ENCODE measurements at places on chromosomes 1 and 21. TPM values are rescaled to one million over a fixed set of nuclear protein-coding genes. Genes with fewer than 3 reads are reported as not detected.

DNA sequence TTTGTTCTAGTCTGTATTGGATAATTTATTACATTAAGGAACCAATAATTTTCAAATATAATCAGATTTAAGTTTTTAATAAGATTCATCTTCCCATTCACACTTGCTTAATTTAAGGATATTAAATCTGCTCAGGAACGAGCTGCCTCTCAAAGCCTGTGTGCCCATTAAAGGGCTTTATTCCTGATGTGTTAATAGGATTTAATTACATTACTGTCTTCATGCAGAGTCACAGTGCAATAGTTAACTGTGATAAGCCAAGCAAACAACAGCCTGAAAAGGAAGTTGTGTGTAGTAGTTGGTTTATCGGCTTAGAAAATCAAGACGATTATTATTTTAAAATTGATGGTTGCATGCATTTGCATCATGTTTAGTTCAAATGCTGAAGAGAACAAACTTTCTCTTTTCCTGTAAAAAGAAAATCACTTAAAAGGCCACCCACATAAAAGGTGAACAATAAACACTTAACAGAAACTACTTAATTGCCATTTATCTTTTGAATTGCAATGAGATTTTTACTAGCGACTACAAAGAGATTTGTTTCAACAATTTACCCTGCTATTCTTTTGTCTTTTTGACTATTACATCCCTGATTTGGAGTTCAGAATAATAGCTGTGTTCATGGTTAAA lies 174.6 kb downstream of the RWDD3 start:
- DNase-seq, result no peak
- no peaks in the 10 kb centered on the region for H3K36me3 ChIP-seq
- H3K4me3 ChIP-seq, result no peak overlapping the region
- H3K27me3 ChIP-seq, result no peaks in the 10 kb centered on the region
- H3K4me1 ChIP-seq, result no peaks in the 10 kb centered on the region
- no peak overlapping the region for H3K27ac ChIP-seq

LIN28A gene
- not detected for polyA plus RNA-seq

ASPM gene
- 0.75 TPM for polyA plus RNA-seq

DNA sequence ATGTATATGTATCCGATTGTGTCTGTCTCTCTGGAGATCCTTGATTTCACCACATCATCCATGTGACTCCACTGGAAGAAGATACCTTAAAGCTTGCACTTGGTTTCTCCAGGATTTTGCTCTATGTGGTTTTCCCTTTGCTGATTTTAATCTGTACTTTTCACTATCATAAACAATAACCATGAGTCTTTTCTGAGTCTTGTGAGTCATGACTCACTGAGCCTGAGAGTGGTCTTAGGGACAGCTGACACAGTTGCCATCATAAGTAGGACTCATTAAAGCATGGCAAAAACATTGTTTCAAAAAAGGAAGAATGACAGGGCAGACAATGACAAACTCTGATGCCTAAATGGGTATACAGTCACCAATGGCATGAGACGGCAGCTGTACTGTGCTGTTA lies 226.2 kb downstream of the AKT3 start:
- no peak overlapping the region for H3K27ac ChIP-seq
- no peak overlapping the region for H3K4me3 ChIP-seq
- H3K27me3 ChIP-seq, result no peaks in the 10 kb centered on the region
- no peak for DNase-seq

COL11A1 gene
- polyA plus RNA-seq, result 5.2 TPM

DNA sequence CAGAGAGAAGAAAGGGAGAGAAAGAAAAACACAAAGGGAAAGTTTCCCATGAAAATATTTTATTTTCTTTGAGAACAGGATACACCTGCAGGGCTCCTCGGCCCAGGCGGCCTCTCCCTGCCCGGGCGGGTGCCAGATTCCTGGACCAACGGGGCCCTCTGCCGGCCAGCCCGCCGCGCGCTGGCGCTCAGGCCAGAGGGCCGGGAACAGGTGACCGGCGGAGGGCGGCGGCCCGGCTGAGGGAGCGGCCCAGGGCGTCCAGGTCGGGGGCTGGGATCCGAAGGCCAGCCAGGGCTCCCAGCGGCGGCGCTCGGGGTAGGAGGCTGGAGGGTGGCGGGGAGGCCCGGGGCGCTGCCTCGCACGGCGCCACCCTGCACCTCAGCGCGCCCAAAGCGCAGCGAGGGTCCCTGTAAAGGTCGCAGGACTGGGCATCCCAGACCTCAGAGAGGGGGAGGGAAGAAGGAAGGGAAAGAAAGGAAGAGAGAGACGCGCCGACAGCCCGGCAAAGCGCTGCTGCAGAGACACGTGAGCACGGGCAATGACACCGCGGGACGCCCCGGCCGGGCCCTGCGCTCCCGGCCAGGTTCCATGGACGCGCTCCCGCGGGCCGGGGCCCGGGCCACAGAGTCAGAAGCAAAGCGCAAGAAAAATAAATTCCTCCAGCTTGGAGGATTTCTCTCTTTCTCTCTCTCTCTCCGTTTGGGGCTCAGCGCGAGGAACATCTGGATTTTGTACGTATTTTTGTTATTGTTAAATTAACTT lies 927 bp downstream of the WNT9A start:
- peak; percentile 82 for DNase-seq
- peak overlapping the region; percentile 79 for H3K27ac ChIP-seq
- H3K4me3 ChIP-seq, result peak overlapping the region; percentile 67
- H3K27me3 ChIP-seq, result no peaks in the 10 kb centered on the region
- peaks cover 10% of the 10 kb centered on the region for H3K4me1 ChIP-seq
- no peaks in the 10 kb centered on the region for H3K36me3 ChIP-seq

DNA sequence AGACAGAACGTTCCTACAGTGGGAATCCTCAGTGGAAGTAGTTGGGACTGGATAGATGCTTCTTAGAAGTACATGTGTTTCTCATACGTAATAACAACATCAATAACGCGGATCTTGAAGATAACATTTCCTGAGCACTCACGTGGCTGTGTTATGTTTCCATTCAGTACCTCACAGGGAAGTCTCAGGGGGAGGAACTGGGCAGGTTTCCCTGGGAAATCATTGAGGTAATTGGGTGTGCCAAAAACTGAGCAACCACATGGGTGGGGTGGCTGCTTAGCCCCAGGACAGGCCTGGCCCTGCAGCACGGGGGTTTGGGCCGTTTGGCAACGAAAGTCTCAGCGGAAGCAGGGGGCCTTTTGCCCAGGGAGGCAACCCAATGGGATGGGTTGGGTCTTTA lies 133.8 kb downstream of the ZSCAN20 start:
- H3K27me3 ChIP-seq, result no peaks in the 10 kb centered on the region
- no peak overlapping the region for H3K4me3 ChIP-seq
- H3K27ac ChIP-seq, result no peak overlapping the region
- no peak for DNase-seq
- no peaks in the 10 kb centered on the region for H3K36me3 ChIP-seq
- H3K4me1 ChIP-seq, result no peaks in the 10 kb centered on the region

- H3K4me3 ChIP-seq, result no peak overlapping the region
- DNase-seq, result no peak
- H3K27ac ChIP-seq, result no peak overlapping the region
- H3K27me3 ChIP-seq, result no peaks in the 10 kb centered on the region
These were observed 59.8 kb upstream of the PPP2R5A start for GRCh38 chr1:212225416-212225815.

DNA sequence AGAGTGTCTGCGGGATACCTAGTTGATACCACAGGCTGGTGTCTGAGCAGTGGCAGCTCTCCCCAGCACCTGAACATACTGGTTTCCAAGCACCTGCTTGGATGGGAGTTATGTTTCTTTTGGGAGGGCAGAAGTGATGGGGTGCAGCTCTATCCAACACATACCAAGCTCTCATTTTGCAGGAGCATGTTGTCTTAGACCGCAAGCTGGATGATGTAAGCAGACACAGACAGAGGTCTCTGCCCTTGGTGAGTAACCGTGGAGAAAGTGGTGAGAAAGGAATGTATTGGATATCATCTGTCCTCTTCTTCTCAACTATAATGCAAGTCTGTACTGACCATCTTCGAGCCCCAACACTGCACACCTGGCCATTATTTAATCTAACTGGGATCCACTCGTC lies 37.4 kb downstream of the ZNF496 start:
- H3K4me1 ChIP-seq, result no peaks in the 10 kb centered on the region
- H3K27me3 ChIP-seq, result no peaks in the 10 kb centered on the region
- no peaks in the 10 kb centered on the region for H3K36me3 ChIP-seq
- DNase-seq, result no peak
- H3K27ac ChIP-seq, result no peak overlapping the region
- no peak overlapping the region for H3K4me3 ChIP-seq

DNA sequence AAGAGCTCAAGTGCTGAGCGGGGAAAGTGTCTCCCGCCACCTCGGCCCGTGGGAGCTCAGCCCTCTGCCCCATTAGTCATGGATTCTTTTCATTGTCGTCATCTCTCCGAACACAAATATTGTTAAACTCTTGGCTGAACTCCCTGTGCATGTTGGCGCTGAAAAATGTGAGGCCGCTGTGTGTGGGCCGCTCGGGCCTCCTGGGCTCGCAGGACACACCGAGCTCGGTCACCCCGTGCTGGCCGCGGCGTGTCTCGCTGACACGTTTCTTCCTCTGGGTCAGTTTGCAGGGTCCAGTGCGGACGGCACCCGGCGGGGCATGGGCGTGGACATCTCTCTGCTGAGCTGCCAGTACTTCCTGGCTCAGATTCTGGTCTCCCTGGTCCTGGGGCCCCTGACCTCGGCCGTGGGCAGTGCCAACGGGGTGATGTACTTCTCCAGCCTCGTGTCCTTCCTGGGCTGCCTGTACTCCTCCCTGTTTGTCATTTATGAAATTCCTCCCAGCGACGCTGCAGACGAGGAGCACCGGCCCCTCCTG lies 25.6 kb downstream of the SLC45A1 start:
- H3K27ac ChIP-seq, result no peak overlapping the region

KIF14 gene
- 0.06 TPM for polyA plus RNA-seq

SLC2A5 gene
- 0.64 TPM for polyA plus RNA-seq

GRCh38 chr21:26001356-26001755 lies 169.2 kb downstream of the APP start:
- H3K27me3 ChIP-seq, result no peaks in the 10 kb centered on the region
- no peaks in the 10 kb centered on the region for H3K36me3 ChIP-seq
- no peak for DNase-seq
- no peaks in the 10 kb centered on the region for H3K4me1 ChIP-seq
- H3K4me3 ChIP-seq, result no peak overlapping the region

DNA sequence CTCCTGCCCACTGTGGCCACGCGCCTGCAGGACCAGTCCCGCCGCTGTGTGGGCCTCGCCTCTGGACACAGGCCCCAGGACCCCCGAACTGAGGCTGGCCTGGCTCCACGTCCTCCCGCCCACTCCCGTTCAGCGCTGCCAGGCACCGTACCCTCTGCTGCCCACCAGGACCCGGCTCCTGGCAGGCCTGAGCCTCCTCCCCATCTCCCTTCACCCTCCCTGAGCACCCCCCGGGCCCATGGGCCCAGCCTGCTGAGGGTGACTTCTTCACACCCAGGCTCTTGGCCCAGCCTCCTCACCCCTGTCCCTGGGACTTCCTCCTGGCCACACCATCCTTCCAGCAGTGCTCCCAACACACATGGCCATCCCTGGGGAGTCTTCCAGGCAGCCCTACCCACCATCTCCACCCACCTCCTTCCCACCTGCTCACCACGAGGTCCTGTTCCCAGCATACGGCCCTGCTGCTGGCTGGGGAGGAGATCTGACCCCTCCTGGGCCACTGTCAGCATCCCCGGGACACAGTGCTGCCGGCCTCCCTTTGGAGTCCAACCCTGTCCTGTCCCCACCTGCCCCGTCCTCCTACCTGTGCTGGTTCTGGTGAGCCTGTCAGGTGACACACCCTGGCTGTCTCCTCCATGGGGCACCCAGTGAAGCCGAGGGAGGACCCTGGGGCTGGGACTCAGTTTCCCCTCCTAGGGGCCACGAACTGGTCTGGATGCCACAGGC lies 53.7 kb downstream of the SLX9 start:
- no peak for DNase-seq
- H3K4me3 ChIP-seq, result no peak overlapping the region
- no peak overlapping the region for H3K27ac ChIP-seq
- H3K36me3 ChIP-seq, result no peaks in the 10 kb centered on the region
- H3K4me1 ChIP-seq, result peaks cover 19% of the 10 kb centered on the region

- H3K27me3 ChIP-seq, result no peaks in the 10 kb centered on the region
- DNase-seq, result no peak
- H3K27ac ChIP-seq, result no peak overlapping the region
- H3K36me3 ChIP-seq, result no peaks in the 10 kb centered on the region
- H3K4me1 ChIP-seq, result no peaks in the 10 kb centered on the region
- H3K4me3 ChIP-seq, result no peak overlapping the region
These were observed 59.7 kb downstream of the BRINP2 start for GRCh38 chr1:177230228-177231016.

ORC1 gene
- 0.43 TPM for polyA plus RNA-seq

DNA sequence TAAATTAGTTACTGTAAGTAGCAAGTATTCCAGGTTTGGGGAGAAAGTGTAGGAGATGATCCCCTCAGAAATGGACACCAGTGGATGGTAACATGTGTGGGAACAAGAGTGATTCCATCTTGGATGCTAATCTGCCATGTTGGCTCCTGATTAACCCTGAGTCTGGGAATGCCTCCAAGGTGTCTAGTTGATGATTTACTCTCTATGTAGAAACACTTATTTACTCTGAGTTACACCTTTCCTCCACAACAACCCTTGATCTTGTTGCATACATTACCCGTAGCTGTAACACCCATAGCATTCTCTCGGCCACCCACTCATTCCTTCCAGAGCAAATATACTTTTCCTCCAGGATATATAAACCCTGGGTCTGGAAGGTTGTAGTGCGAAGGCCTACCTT lies 315.9 kb upstream of the GREM2 start:
- no peaks in the 10 kb centered on the region for H3K4me1 ChIP-seq
- no peaks in the 10 kb centered on the region for H3K36me3 ChIP-seq
- DNase-seq, result no peak
- H3K4me3 ChIP-seq, result no peak overlapping the region

DNA sequence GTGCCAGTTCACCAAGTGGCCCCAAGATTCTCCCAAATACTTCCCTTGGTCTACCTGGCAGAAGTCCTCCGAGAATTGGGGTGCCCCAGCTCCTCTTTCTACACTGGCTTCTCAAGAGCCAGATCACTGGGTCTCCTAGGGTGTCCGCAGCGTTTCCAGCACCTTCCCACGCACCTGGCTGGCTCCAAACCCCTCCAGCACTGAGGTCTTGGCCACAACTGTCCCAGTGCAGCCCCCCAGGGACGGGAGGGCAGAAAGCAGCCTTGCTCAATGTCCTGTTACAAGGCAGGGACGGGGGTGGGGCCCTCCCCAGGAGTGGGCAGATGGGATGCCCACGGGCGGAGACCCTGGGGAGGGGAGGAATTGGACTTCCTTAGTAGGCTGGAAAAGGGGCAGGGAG lies 1.1 kb downstream of the ECE1 start:
- H3K27ac ChIP-seq, result peak overlapping the region; percentile 76
- H3K27me3 ChIP-seq, result no peaks in the 10 kb centered on the region
- no peaks in the 10 kb centered on the region for H3K36me3 ChIP-seq
- no peak for DNase-seq
- peaks cover 13% of the 10 kb centered on the region for H3K4me1 ChIP-seq

RXFP4 gene
- not detected for polyA plus RNA-seq
